Daoy (cell line): ENCODE measurements at places on chromosomes 2 and 18. TPM values are rescaled to one million over a fixed set of nuclear protein-coding genes. Genes with fewer than 3 reads are reported as not detected.

DNA sequence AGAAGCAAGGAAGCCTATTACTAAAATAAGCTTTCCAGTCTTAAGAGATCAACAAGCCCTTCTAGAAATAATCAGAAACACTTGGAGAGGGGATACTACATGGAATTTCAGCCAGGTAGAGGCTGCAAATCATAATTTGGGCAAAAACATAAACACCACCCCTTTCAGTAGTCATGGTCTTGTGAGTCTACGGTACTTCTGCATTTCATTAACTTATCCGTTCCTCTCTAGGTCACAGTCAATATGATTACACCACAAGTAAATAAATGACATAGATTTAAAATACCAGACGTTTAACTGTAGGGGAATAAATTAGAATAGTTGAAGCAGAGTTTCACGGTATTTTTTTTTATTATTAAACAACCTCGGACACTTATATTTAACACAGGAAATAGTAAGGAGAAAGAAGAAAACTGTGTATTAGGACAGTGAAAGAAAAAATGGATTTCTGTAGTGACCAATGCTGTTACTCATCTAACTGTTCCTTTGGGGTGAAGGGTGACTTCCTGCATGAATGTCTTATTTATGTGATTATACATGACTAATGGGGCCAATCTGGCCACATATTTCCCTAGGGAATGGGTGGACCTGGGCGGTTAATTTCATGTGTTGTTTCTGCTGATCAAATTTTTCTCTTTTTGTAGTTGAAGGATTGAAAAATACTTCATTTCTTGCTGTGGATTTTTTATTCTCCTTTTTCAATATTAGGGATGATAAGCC, 456.6 kb upstream of the UBE2E3 start:
- DNase-seq, result peak; percentile 78

DNA sequence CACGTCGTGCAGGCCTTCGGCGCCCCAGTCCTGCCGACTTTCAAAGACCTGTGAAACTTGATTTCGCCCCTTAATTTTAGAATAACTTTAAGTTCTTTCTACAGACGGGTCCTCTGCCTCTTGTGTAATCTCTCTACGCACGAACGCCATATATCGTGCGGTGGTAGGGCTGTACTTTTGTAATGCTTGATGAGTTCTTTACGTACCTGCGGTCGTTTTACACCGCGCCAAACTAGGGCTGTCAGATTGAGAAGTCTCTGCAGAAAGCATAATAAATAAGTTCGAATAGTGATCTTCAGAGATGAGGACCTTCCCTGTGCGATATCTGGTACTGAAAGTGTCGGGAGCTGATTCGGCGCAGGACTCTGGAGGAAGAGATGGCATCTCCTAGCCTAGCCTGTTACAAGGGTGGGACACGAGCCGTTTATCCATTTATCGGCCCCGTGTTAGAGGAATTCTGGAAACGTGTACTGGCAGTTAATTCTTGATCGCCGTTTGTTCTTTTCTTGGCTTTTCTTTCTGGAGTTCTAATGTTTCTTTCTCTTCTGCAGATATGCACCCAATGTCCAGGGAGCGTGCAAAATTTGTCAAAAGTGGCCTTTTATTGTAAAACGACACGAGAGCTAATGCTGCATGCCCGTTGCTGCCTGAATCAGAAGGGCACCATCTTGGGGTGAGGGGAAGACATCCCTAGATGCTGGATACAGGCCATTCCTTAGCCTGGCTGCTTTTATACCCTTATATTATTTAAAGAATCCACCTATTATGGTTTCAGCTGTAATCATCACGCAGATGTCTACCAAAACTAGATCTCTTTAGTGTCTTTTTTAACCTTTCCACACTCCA, 781 bp upstream of the SLC5A6 start:
- no peak for DNase-seq

C1GALT1C1L gene
- total RNA-seq, result 0.12 and 1.3 TPM in 2 replicates

DNA sequence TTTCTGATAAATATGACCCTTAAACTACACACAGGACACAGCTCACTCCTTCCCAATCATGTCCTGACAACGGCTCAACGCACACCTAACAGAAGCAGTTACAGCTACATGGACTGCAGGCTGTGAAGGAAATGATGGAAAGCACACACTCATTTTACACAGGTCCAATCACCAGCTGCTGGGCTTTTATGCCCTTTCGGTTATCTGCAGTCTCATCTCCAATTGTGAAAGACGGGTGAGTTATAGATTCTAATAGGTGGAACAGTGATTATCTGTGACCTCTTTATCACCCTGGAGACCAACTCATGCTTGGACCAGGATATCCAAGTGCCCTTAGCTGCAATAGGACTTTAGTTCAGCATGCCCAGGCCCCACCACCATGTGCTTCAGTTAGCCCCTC, 110.4 kb upstream of the CREB1 start:
- DNase-seq, result no peak

FSIP2 gene
- not detected in 2 replicates for total RNA-seq

DNA sequence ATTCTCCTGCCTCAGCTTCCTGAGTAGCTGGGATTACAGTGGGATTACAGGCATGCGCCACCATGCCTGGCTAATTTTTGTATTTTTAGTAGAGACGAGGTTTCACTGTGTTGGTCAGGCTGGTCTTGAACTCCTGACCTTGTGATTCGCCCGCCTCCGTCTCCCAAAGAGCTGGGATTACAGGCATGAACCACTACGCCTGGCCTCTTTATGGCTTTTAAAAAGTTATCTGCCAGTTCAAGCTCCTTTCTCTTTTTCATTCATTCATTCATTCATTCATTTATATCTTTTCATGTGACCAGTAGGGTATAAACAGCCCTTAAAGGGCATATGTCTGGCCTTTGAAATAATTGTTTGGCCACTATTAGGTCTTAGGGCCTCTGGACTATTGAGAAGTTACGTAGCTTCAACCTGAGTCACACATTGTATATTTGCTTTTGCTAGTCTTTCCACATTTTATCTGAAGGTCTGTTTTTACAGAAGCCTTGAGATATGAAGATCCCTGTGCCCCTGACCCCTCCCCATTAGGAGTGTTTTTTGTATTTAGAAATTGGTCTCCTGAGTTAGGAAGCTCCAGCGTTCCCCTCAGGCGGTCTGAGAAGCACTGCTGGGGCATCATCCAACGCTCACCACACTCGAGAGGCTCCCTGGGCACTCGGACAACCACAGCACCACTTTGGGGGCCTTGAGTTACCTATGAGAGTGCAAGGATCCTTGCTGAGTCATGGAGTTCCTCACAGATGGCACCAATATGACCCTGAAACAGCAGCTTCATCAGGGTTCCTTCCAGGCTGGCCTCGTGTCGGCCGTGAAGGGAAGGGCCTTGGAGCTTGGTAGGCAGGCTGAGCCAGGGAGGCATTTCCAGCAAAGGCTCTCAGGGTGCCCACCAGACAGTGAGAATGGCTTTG, 21.8 kb downstream of the FZD5 start:
- DNase-seq, result no peak

MRPL30 gene
- total RNA-seq, result 39.6 and 52.6 TPM in 2 replicates

DNA sequence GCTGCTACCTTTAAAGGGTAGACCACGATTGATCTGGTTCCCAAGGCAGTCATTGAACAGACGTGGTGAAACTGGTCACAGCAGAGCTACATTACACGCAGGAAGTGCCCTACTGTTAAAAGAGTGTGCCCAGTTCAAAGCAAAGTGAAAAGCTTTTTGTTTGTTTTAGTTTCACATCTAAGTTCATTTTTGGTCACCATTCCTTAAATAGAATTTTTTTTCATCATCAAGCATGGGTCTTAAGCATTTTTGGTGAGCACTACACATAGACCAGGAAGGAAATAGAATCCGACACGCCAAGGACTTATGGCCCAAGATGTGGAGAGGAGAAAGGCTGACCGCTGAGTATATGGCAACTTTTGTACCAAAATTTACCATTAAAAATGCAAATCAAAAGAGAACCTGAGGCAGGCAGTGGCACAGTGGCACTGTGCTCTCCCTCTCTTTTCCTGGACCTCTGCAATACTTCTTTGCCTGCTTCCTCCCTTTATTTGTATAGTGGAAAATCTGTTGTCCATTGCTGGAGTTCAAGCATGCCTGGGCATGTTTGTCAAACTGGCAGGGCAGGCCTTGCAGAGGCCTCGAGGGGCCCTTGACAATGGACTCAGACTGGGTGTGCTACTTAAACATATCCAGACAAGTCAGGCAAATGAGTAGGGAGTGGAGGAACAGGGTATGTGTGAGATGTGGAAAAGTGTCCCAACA, 42.6 kb upstream of the HNRNPA3 start:
- DNase-seq, result no peak

- DNase-seq, result no peak
Measured at GRCh38 chr2:151756820-151757219, 22.5 kb upstream of the NEB start.

- no peak for DNase-seq
Measured at GRCh38 chr2:135152361-135152760, 100.3 kb downstream of the RAB3GAP1 start.

DNA sequence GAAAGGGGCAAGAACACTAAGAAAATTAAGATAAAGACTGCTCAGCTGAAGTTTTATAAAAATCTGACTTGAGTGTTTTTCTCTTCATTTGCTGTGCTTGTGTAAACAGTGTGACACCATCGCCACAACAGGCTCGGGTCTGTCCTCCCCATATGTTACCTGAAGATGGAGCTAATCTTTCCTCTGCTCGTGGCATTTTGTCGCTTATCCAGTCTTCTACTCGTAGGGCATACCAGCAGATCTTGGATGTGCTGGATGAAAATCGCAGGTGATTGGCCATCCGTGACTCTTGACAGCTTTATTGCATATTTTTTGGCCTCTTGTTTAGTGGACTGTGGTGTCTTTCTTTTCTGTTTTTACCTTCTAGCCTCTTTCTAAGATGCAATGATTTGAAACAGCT, 22.1 kb downstream of the MFF start:
- DNase-seq, result no peak

- DNase-seq, result peak; percentile 64
Measured at GRCh38 chr2:199716807-199717586, 134.0 kb downstream of the FTCDNL1 start.

DNA sequence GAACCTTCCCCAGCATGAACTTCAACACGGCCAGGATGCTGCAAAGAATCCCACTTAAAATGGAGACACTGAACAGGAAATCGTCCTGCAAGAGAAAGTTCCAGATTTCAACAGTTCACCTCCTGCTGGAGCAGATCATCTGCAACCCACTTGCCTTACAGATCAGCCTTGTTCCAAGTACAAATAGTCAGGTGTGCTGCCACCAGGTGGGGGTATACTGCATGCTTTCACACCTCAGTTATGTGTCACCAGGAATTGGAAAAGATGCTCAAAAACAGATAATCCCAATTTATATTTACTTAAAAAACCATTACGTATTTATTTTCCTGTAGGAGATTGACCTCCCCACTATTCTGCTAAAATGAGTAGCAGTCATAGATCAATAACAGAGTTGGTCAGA, 212.3 kb downstream of the MGAT5 start:
- DNase-seq, result peak; percentile 25

GRCh38 chr18:22293417-22293816, 124.0 kb downstream of the GATA6 start:
- no peak for DNase-seq

DSEL gene
- 0.06 and 0.18 TPM in 2 replicates for total RNA-seq

DNA sequence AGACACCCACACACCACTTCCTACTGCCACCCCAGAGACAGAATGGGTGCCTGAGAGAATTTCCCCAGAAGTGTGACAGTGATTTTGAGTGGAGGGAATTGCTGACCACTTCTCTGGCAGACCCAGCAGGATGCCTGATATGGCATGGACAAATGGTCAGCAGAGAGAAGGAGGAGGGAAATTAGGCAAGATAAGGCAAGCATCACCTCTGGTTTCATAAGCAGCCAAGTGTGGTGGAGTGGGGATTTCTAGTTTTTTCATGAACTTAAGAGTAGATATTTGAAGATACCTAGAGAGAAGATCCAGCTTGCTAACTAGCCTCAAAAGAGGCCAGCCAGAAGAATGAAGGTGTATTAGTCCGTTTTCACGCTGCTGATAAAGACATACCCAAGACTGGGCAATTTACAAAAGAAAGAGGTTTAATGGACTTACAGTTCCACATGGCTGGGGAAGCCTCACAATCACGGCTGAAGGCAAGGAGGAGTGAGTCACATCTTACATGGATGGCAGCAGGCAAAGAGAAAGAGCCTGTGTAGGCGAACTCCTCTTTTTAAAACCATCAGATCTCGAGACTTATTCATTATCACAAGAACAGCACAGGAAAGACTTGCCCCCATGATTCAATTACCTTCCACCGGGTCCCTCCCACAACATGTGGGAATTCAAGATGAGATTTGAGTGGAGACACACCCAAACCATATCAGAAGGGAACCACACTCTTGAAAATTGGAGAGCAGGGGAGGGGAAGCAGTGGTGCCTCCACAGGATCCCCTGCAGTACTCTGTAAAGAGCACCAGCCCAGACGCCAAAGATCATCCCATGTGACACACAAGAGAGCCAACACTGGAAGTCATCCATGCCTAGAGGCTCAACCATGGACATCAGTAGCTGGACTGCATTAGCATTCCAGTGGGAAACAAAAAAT, 64.2 kb downstream of the RBM43 start:
- DNase-seq, result no peak

ANKRD23 gene
- 2.1 and 6.0 TPM in 2 replicates for total RNA-seq

ABCB11 gene
- not detected in 2 replicates for total RNA-seq

ACMSD gene
- not detected in 2 replicates for total RNA-seq

RBM44 gene
- 0.06 and 0.30 TPM in 2 replicates for total RNA-seq

GRCh38 chr2:8324164-8324856, 357.5 kb upstream of the ID2 start:
- no peak for DNase-seq

MRO gene
- total RNA-seq, result not detected in 2 replicates

DNA sequence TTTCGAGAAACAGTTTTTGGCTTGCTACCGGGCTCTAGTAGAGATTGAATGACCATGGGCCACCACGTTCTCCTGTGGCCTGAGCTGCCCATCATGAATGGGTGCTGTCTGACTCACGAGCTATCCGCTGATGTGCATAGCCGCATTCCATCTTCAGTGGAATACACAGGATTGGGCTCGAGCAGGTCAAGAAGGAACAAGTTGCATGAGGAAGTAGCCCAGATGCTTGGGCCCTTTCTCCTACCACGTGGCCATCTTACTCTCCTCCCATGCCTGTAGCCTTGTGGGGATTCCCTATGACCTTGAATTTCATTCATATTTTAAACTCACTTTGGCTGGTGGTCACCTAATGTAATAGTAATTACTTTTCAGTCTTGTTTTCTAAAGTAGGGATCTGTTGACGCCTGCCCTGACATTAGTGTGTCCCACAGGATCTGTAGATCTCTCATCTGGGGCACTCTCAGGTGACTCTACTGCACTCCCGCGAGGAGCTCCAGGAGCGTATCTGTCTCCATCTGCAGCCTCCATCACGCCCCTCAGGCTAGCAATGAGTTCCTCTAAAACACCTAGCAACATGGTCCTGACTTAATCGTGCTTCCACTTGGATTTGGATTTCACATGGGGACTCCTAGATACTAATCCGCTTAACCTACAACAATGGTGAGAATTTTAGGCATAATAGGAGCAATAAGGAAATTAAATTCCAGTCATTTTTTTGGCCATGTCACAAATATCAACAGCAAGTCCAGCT, 67.8 kb downstream of the PSMG2 start:
- no peak for DNase-seq
